Muscle of leg (tissue), 16 donors: ENCODE measurements at places on chromosomes 1 and 21. TPM values are rescaled to one million over a fixed set of nuclear protein-coding genes. Genes with fewer than 3 reads are reported as not detected.

DNA sequence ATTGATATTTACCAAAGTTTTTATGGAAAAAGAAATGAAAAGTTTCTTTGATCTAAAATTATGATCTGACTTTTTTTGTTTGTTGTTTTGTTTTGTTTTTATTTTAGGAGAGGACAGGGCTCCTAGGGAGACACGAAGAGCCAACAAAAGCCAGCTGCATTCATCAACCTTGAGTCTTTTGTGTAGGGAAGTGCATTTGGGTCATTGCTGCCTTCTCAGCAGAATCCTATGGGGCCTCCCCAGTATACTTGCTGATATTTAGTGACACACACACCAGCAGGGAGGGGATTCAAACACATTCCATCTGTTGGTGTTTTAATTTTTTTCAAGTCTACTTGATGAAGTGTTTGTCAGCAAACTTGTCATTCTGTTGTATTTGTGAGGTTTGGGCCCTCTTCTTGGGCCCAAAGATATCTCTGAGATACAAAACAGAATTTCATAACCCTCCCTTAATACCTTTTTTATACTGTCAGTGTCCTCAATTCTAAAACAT lies 203.5 kb downstream of the NTNG1 start:
- peak; percentile 25 for DNase-seq

PPP1R12B gene
- 65.8 TPM for polyA plus RNA-seq

DIRAS3 gene
- 6.0 TPM for polyA plus RNA-seq

DNA sequence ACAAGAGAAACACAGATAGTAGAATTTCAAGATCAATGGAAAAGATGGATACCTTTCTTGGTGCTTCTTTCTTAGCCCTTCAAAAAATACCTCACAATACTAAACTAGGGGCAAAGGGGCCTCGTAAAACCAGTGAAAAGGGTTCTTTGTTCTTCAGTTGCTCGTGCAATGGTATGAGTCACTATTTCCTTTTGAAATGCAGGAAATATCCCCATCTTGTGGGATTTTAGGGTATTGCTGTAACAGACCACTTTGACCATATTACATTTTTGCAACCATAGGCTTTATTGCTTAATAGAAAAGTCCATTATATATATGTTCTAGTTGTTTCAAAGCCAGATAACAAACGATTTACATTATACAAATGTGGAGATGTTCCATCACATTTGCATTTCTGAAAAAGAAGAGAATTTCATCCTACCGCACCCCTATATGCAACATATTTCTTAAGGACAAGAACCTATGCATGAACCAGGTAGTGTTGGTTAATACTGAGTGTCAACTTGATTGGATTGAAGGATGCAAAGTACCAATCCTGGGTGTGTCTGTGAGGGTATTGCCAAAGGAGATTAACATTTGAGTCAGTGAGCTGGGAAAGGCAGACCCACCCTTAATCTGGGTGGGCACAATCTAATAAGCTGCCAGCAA lies 88.6 kb upstream of the PKN2 start:
- DNase-seq = no peak

GRCh38 chr1:157781048-157781447 lies 4.1 kb upstream of the FCRL2 start:
- peak; percentile 8 for DNase-seq

DNA sequence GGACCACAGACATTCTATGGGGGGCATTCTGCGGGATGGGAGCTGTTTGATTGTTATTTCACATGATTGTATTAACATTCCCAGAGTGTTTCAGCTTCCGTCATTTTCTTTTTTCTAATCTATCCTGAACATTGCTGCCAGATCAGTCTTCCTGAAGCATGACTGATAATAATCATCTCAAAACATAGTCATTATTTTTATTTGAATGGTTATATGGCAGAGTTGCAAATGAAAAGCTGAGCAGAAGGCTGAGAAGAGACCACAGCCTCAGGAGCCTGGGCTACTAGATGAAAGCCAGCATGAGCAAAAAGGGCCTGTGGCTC lies 109.0 kb downstream of the ERG start:
- DNase-seq = no peak

TSPEAR gene
- not detected for polyA plus RNA-seq

- DNase-seq = no peak
Measured at GRCh38 chr1:225880636-225881035, 1.5 kb downstream of the TMEM63A start.

- DNase-seq = no peak
Measured at GRCh38 chr1:183094351-183094750, 71.1 kb downstream of the LAMC1 start.

- no peak for DNase-seq
Measured at GRCh38 chr1:226590614-226591013, 42.0 kb downstream of the STUM start.

DNA sequence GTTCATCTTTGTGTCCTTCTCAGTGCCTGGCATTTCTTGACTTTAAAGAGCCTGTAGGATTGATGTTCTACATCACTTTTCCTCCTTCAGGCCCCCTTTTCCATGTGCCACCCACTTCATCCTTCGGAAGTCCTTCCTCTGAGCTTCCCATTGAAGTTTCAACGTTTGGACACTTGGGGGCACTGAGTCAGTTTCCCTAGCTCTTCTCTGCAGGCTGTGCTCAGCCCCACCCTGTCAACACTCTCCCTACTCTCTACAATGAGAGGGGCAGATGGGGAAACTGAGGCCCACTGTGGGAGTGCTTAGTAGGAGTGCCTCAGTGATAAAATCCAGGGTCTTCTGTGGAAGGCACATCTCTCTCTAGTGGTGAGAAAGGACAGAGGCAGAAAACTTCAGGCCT lies 11.9 kb downstream of the KCNJ10 start:
- DNase-seq = no peak

GRCh38 chr21:44551340-44551961 lies at the start of gene KRTAP10-2:
Gene KRTAP10-2, minus strand, starts transcription at chr21:44551505. Its CDS starts 47 bp downstream, at chr21:44551458.
- DNase-seq = no peak

C1QB gene
- 23.6 TPM for polyA plus RNA-seq

ANKRD65 gene
- polyA plus RNA-seq = 14.2 TPM

GRCh38 chr1:43671626-43672330 lies 21.8 kb downstream of the KDM4A start:
- no peak for DNase-seq

C1orf116 gene
- polyA plus RNA-seq = 0.40 TPM

MYOC gene
- 2.8 TPM for polyA plus RNA-seq

DNA sequence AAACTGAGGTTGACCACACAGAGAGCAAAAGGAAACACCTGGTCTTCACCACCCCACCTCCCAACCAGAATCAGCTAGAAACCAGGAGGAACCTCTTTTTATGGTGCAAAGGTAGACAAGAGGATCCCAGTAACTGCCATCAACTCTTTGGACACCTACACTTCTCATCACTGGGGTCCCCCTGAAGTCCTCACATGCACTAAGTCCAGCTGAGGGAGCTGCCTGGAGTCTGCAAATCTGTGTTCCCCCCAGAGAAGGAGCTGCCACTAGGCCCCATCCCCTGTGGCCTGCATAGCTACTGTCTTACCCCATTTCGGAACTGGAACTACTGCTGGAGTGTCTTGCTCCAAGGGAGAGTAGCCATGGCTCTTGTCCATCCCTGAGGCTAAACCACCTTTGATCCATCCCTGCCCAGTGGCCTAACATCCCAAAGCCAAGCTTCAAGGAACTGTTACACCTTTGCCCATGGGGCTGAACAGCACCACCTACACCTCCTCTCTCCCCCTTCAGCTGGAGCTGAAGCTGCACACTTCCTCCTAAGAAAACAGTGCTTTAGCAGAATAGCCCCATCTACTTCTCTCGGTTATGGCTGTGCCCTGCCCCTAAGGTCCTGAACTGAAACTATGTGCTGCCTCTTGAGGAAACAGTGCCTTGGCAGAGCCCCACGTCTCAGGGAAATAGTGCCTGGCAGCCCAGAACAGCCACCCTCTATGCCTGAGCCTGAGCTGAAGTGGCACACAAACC lies 85.4 kb upstream of the CD53 start:
- no peak for DNase-seq

DNA sequence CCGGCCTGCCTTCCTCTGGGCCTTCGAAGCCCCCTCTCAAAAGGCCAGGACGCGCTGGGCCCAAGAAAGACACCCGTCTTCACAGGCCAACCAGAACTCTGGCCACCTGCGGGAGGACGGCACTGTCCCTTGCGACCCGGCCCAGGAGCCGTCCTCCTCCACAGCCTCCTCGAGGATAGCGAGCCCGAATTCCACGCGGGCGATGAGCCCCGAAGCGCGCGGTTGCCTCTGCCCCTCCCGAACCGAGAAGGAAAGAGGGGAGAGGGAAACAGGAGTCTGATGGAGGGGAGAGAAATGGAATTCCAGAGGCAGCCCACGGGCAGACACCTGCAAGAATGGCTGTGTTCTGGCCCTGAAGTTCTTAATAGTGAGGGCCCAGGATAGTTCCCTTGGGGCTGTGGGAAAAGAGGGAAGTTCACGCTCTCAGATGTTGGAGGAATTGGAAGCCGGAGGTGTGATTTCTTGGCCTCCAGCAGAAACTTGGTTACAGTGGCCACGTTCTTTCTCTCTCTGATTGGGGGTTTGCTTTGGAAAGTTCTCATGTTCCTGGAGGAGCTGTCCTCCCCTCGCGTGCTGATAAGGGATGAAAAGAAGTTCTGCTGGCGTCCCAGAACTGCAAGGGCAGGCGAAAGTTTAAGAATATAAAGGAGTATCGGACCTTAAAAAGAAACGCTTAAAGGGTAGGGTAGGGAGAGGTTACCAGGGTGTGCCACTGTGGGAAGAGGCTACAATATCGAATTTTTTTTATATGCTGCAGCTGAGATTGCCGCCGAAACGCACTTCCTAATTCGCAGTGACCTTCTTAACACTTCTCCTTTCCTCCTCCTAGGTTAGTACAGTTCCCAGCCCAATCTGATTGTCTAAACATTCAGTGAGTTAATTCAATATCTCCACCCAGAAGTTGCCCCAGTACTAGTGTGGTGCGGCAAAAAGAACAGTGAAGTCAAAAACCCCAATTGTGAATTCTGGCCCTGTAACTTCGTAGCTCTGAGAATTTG lies 5.8 kb upstream of the SLC44A5 start:
- DNase-seq = peak; percentile 54

CCDC190 gene
- polyA plus RNA-seq = 5.2 TPM

GRCh38 chr1:248825573-248825908 lies 174 bp downstream of the SH3BP5L start:
- no peak for DNase-seq

PIGR gene
- 0.04 TPM for polyA plus RNA-seq

ADAM30 gene
- not detected for polyA plus RNA-seq

GRCh38 chr1:236741753-236742152 lies 53.3 kb upstream of the MTR start:
- DNase-seq = no peak

- DNase-seq = peak; percentile 97
Measured at GRCh38 chr1:226186124-226187018, at the start of gene ACBD3. Gene ACBD3, minus strand, starts transcription at chr1:226186741. Its CDS starts 66 bp downstream, at chr1:226186675.

DNA sequence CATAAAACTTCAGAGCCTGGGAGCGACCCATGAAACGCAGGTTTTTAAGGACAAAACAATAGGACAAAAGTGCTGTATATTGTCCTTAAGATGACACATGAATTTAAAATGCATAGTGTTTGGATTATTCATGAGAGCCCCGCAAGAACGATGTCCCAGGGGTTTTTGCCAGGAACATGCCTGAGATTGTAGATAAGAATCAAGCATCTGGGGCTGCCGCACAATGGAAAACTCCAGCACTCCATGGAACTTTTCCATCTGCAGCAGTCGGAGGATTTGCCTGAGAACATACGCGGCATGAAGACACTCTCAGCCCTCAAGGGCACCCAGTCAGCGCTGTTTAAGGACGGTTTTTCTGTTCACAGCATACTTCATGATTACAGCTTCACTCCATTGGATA lies 5.3 kb upstream of the ERG start:
- peak; percentile 35 for DNase-seq

RAB42 gene
- 10.1 TPM for polyA plus RNA-seq

DNA sequence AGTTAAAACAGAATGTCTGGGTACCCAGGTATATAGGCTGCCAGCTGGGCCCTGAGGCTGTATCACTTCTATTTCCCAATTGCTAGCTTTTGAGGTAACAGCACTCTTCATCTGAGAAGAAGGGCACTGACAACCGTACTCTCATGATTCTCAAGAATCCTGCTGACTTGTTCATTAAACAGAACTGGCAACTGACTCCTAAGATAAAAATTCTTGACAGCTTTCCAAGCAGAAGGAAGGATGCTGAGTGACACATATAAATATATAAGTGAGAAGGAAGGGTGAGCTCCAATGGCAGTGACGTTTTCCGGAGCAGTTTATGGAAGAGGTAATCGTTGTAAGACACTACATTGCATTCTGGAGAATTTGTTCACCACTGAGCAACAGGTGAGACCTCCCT lies 48.1 kb upstream of the NRIP1 start:
- no peak for DNase-seq

- DNase-seq = peak; percentile 96
Measured at GRCh38 chr1:236016083-236016482, 48.8 kb downstream of the NID1 start.

DNA sequence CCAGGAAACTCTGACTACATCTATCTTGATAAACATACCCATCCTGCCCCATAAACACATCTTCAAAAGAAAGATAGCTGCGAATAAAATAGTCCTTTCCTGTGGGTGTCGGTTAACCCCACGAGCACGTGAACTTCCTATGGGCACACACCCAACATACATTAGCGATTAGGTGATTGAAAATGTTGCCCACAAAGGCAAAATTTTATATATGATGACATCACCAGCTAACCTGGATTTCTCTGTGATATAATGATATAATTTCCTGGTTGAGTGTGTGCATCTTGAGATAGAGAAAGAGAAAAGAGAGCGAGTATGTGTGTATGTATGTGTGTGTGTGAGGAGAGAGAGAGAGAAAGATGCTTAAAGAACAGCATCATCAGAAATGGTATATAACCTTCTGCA lies 296.1 kb downstream of the PTPRC start:
- DNase-seq = peak; percentile 64
